ENCODE measurements at places on chromosomes 6 and 20.
A peak's percentile ranks its signal among the peaks of the same experiment; 100 is the strongest.

DNA sequence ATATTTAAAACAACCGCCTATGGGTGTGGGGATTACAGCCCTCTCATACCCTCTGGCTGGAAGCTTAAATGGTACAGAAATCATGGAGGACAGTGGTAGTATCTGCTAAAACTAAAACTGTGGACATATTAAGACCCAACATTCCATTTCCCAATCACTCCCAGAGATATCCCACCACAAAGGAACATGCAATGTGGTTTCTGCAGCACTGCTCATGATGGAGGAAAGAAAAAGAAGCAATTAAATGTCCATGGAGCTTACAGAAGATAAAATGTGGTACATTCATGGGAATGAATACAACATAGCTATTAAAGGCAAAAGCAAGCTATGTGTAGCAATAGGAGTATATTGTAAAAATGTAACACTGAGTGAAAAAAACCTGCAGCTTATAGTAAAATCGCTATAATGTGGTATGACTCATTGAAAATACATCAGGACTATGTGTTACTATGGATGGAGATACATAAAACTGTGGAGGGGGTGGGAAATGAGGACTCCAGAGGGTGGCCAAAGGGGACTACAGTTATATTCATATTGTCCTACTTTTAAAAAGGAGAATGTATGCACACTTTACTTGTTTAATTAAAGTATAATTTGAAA lies 22.9 kb upstream of the NNAT start:
- DNase-seq, result no peak

- no peak for DNase-seq
These were observed 107.0 kb upstream of the DST start for GRCh38 chr6:56749632-56750151.

DNA sequence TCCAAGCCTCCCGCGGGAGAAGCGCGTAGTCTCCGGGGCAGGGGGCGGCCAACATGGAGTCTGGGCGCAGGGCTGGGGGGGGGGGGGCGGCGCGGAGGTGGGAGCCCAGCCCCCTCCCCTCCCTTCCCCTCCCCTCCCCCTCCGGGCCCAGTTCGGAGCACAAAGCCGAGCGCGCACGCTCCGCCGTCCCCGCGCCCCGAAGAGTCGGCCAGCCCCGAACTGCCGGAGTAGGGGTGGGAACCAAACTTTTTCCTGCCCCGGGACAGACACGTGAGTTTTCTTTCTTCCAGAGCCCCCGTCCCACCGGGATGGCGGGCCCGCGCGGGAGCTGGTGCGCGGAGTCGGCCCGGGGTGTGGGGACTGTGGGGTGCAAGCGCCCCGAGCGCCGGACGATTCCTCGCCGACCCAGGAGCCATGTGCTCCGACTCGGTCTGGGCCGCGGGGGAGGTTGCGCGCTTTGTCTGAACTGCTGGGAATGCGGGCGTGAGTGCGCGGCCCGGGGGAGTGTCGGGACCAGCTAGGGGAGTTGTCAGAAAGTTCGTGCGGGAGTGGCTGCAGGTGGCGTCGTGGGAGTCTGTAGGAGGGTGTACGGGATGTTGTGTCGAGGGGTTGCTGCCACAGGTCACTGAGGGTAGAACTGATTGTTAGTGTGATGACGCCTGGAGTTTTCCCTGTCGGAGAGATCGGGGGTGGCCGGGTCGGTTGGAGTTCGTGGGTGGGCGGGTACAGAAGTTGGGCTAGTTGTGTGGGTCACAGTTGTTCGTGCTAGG lies 1.2 kb downstream of the TGIF2 start:
- peak; percentile 57 for DNase-seq

DNA sequence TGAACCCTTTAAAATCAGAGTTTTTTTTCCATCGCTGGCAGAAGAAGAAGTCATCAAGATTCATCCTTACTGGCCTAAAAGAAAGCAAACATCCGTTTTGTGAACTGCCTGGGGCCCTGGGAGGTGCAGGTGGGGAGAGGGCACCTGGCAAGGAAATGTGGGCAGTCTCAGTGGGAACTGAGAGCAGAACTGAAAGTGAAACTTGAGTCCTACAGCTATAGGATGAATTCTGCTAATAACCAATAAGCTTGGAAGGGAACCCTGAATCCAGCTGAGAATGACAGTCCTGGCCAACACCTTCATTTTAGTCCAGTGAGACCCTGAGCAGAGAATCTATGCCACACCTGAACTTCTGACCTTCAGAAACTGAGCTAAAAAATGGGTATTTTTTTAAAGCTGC lies 130.1 kb upstream of the ASCC3 start:
- DNase-seq, result no peak

DNA sequence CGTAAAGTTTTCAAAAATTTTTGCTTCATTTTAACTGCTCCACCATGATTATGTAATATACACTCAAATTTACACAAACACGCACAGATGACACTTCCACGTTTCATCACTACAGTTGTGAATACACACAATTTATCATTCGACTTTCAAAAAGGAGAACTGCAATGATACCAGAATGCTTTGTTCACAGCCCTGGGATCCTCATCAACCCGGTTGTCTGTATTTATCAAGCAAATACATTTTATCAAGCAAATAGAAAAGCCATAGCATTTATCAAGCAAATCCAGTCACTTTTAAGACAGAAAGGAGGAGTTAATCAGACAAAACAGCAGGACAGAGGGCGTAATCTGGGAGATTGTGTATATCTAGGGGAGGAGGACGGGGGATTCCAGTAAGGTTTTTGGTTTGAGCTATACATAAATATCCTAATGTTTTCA lies 20.3 kb upstream of the ABT1 start:
- DNase-seq, result no peak

GRCh38 chr20:21614980-21615379 lies 90.5 kb upstream of the PAX1 start:
- DNase-seq, result no peak

- DNase-seq, result no peak
These were observed 3.4 kb downstream of the APMAP start for GRCh38 chr20:24989162-24989561.

- peak; percentile 69 for DNase-seq
These were observed 38.2 kb downstream of the KIAA1755 start for GRCh38 chr20:38222231-38222922.

DNA sequence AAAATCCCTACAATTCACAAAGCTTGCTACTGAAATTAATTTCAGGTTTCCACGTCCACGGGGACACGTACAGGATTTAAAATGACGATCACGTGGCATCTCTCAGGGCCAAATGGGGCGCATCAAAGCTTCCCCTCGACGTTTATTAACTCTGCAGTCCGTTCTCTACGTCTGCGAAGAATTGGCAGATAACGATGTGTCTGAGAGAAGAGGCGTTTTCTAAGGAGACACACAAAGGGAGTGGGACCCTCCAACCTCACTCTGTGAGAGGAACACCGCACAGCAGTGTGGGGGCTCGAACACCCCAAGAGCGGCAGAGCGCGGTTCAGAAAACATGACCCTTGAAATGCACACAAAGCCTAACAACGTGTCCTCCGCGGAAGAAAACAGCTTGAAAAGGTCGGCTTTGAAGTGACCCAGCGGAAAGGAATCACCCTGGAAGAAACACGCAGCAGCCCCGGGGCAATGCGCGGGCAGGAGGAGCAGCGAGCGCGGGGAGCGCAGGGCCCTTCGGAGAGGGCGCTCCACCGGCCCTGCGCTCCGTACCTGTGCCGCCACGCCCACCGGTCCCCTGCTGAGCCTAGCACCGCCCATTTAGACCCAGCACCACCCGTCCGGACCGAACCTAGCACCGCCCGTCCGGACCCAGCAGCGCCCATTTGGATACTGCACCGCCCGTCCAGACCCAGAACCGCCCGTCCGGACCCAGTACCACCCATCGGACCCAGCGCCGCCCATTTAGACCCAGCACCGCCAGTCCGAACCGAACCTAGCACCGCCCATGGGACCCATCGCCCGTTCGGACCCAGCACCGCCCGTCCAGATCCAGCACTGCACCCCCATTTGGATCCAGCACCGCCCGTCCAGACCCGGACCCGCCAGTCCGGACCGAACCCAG lies 1.1 kb upstream of the AFDN start:
- peak; percentile 36 for DNase-seq

- no peak for DNase-seq
These were observed 10.1 kb upstream of the ITPR3 start for GRCh38 chr6:33610779-33611732.

DNA sequence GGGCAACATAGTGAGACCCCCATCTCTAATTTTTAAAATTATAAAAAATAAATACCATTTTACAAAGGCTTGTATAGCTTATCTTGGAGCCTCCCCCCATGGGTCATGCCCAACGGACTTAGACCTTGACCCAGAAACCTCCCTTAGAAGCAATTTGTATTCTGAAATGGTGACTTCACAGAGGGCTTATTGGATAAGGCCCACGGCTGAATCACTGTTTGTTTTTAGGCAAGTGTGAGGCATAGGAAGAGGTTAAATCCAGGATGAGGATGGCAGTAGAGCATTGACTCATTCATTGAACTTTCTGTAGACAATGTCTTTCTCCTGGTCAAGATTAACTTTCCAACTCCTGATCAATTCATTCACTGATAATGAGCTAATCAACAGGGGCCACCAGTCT lies 6.2 kb upstream of the SNAI1 start:
- DNase-seq, result no peak

- no peak for DNase-seq
These were observed 244.2 kb downstream of the CBLN4 start for GRCh38 chr20:55761100-55761499.

DNA sequence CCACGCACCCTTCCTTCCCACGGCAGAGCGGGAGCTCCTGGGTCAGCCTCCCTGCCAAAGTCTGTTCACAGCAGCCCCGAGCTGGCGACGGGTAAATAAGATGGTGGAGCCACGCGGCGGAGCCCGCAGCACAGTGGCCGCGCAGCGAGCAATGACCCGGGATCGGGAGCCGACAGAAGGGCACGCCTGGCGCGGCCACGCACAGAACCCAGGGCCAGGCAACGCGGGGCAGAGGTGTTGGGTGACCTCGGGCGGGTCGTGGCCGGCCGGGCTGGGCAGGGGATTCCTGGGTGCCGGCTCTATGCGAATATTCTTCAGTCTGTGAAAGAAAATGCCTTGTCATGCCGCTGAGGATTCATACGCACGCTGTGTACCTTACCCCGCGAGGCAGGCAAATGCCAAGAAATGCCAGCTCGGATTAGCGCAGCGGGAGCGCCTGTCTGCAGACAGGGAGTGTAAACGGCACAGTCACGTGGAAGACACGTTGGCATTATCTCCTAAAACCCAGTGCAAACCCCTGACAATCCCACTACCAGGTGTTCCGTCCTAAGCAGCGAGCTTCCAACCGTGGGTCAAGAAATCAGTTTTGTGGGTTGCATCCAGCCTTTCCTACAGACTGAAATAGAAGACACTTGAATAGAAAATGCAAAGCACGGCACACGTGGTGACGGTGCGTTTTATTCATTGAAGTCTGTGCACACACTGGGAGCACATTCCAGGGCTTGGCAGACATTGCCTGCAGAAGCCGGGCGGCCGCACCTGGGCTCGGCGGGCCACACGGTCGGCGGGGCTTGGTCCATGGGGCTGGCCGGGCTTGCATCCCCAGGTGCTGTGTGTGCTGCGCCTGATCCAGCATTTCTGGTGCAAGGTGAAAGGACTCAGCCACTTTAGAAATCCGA lies 18.3 kb downstream of the CHRNA4 start:
- no peak for DNase-seq

DNA sequence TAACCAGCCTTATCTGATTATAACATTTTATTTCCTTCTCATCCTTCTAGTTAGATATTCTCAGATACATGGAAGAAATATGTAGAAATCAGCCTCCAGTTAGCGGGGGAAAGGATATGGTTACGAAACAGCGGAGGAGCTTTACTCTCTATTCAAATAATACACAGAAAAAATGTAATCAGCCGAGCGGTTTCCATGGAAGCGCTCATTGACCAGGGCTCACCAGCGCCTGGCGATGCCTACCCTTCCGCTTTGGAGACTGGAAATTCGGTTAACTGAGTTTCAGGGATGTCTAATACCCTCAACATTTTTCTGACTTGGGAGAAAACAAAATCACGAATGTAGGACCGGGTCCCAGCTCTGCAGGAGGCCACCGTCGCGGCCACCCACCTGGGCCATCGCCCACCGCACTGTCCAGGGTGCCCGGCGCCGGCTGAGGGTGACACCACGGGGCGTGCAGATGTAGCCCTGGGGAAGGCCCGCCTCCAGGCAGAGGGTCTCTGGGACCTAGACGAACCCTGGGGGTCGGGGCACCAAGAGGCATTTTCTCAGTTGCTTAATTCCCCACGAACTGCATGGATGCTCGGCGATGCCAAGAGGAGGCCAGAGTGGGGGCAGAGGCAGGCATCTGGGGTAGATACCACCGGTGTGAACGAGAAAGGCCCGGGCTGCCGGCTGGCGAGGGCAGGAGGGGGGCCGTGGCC lies 1.7 kb downstream of the PRR18 start:
- DNase-seq, result no peak

- no peak for DNase-seq
These were observed 42.9 kb downstream of the RSPO4 start for GRCh38 chr20:958936-959815.

DNA sequence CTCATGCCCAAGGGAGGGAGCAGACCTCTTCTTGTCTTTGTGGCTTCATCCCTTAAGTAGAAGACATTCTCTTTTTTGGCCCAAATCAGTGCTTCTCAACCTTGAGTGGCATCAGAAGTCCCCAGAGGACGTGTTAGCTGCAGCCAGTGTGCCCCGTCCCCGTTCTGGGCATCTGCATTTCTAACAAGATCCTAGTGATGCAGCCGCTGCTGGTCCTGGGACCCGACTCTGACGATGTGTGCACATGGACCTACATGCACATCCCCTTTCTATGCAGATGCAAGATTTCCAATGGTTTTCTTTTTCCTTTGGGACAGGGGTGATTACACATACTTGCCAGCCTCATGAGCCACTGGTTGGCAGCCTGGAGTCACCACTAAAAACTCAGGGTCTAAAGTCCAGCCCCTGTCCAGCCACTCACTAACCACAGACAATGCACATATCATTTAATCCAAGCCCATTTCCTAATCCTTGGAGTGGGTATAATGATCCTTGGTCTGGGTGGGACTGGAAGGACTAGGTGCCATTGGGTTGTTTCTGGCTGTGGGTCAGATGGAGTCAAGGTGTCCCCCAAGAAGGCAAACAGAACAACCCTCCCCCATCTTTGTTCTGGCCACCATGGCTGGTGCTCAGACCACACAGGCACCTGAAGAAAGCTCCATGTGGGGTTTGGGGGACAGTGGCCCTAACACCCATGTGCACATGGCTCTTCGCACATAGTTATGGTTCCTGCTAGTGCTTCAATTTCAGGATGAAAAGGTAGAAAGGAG lies 6.4 kb downstream of the ACSS1 start:
- DNase-seq, result no peak

DNA sequence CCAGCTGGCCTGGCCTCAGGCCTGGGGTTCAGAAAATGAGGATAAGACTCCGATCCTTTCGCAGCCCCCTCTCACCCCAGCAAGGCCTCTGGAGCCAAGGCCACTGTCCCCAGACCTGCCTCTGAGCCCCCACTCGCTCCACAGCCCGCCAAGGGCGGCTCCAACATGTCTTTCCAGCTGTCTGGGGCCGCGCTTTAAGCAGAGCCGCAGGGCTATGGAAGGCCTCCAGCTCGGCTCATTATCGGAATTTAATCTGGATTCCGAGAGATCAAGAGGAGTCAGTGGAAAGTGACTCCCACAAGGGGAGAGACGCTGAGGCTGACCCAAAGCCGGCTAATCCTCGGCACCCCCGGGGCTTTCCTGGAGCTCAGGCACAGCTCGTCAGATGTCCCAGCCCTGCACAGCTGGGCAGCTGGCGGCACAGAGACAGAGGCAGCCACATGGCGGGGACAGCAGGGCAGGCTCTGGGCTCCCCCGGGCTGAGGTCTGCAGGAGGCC lies 41.8 kb downstream of the BMP7 start:
- DNase-seq, result no peak
